ENCODE measurements at places on chromosomes 5 and 9.

- peak; percentile 64 for DNase-seq
These were observed 50.9 kb upstream of the MACIR start for GRCh38 chr5:103207653-103208052.

GRCh38 chr5:157107508-157107907 is 1.3 kb downstream of the HAVCR2 start:
- peak; percentile 47 for DNase-seq

DNA sequence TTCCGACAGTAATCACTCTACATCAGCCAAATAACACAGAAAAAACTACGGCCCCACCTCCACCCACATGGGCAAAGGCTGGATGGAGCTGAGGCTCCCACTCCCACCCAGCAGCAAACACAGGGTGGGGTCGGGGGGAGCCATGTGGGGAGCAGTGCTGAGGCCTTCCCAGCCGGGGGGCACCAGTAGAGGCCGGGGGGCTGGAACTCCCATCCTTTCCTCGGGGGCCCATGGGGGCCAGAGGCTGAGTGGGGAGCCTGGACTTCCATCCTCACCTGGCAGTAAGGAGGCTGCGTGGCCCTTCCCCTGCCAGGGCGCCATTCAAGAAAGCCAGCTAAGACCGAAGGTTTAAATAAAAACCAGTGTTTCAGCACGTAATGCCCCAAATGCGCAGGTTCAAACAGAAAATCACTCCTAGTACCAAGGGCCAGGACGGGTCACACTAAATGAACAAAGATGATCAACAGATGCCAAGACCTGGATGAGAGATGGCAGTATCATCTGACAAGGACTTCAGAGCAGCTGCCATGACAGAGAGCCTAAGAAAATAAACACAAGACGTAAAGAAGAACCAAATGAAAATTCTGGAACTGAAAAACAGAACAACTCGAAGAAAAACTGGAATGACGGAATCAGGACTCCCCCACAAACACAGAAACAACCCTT is 9.4 kb downstream of the CCDC127 start:
- DNase-seq, result no peak

DNA sequence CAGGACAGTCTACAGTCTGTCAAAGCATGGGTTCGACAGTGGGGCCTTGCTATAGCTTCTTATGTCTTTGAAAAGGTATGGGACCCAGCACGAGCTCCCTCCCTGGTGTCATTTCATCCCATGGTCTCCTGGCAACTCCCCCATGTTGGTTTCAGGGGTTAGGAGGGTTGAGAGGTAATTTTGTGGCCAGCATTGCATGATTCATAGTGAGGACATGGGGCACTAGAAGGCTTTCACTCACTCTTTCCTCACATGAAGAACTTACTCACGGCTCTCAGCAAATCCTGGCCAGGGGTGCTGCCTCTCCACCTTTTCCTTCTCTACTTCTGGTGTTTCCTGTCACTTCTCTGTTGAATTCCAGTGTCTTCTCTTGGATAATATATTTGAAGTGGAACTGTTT is 134.7 kb upstream of the TNPO1 start:
- no peak for DNase-seq
